Muscle of arm (tissue), 14 donors: ENCODE measurements at places on chromosomes 5 and 9.

DNA sequence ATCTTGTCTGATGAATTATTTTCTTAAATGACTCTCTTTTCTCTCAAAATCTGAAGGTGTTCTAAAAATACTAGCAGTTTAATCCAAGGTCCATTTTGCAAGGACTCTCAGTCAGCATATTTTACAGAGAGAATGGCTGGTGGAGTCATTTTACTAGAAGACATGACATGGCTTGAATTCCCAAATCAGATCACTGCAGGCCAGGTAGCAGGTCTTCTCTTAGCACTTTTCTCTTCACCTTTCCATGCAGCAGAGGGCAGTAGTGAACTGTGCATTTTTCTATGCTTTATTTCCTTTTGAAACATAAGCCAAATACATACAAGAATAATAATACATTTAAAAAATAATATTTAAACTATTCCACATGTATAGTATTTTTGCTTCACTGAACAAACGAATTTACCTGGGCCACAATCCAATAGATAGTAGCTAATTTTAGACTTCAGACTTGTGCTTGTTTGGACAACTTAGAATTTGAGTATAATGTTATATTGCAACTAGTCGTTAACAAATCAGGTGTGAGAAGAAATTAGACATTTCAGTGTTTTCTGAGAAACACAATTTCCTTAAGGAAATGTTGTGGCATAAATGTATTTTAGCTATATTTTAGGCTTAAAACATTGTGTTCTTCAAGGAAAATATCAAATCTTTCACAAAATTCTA, 289.4 kb upstream of the DAB2 start:
- peak; percentile 85 for DNase-seq

DNA sequence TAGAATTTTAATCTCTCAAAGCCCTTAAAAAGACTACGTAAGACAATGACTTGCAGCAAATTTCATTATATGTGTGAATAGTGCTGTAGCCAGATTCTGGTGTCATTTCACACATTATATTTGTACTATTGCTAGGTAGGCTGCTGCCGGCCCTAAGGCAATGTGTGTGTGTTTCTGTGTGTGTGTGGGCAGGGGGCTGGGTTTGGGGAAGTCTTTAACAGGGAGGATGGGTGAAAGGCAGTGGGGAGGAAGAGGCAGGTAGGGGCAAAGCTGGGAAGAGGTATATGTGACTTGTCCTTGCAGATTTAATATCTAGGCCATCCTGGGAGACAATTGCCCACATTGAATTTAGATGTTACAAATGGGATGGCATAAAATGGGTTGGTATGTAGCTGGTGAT, 130.8 kb downstream of the MACIR start:
- no peak for DNase-seq

DNA sequence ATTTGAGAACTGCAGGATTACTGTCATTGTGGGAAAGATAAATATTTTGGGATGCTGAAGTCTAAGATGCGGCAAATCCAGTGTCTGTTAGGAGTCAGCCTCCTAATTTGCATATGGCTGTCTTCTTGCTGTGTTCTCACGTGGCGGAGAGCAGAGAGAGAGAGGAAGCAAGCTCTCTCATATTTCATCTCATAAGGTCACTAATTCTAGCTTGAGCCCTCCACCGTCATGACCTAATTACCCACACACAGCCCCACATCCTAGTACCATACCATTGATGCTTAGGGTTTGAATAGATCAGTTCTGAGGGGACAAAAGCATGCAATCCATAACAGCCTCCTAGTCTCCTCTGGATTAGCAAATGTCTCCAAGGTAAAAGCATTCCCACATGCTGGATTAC, 124.5 kb downstream of the CDH12 start:
- no peak for DNase-seq

DNA sequence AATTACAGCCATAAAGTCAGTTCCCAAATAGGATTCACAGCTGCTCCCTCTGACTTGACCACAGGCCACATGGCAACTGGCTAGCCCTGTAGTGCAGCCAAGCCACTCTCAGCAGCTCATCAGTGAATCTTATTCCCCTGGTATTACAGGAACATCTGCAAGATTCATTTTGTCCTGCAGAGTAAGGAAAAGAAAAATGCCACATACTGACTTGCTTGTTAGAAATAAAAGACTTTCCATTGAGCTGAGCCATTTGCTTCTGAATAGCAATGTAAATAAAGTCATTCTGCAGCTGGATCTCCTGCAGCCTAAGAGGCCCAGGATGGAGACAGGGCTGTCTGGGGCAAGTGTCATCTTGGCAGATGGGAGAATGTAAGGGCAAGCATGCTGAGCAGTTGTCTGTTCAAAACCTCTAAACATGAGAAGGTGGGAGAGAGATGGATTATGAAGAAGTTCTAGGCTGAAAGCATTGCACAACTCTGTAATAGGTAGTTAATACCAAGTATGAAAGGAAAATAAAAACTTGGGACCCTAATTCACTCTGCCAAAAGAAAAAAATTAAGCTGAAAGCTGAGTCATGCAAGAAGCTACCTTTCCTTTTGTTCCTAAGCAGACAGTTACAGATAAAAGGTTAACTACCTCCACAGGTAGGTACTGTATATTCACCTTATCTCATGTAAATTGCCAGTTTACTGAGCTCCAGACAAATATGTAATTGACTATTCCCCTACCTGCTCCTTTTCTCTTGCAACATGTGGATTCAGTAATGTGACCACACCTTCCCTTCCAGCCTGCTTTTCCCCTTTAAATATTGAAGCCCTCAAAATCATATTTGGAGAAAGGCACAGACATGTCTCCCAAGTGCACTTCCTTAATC, 244.4 kb upstream of the RAI14 start:
- peak; percentile 77 for DNase-seq

- peak; percentile 59 for DNase-seq
Observed at GRCh38 chr5:82821846-82822633, 255.2 kb downstream of the TMEM167A start.

- DNase-seq: no peak
Observed at GRCh38 chr9:91655658-91656057, 232.0 kb upstream of the NFIL3 start.

DNA sequence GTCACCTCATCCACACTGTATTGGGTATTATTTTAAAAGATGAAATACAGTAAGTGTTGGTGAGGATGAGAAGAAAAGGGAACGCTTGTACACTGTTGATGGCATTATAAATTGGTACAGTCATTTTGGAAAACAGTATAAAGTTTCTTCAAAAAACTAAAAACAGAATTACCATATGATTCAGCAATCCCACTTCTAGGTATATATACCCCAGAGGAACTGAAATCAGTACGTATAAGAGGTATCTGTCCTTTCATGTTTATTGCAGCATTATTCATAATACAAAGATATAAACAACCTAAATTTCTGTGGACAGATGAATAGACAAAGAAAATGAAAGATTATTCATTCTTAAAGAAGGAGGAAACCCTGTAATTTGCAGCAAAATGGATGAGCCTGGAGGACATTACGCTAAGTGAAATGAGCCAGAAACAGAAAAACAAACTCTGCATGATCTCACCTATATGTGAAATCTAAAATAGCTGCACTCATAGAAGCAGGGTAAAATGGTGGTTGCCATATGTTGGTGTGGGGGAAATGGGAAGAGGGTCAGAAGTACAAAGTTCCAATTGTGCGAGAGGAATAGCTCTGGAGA, 191.6 kb downstream of the TRIM36 start:
- DNase-seq: no peak

DNA sequence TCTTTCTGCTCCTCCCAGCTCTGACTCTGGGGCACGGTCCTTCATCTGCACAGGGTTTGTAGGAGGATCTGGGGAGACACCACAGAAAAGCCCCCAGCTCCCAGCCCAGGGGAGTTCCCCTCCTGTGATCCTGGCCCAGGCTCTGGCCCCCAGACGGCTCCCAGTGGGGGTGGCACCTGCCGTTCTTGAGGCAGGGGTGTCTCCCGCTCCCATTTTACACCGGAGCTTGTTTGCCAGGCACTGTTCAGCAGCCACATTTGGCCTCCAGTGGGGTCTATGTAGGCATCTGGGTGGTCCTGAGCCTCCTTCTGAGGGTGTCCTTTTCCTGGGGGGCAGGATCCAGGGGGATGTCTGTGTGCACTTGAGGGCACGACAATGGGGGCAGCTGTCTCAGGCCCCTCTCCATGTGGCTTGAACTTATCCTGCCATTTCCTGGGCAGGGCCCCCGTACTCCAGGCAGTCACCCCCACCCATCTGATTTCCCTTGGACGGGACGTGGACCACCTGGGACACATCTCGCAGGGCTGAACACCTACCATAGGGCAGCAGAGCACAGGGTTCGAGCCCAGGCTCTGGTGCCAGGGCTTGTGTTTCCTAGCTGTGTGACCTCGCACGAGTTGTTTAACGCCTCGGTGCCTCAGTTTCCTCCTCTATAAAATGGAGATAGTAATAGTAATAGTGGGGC, 275.0 kb upstream of the MVB12B start:
- no peak for DNase-seq

DNA sequence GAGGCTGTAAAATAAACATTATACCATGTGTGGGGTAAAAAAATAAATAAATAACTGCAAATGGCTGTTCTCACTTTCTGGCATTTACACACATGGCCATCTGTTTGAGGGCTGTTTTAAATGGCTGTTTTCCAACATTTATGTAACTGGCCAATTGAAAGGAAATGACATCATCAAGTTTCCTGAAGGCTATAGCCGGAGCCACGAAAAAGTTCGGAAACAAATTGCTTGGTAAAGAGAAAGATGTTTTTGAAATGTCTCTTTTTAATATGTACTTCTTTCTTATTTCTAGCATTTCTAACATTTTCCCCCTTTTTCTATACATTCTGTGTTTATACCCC, 95.4 kb upstream of the DAB2 start:
- peak; percentile 86 for DNase-seq

DNA sequence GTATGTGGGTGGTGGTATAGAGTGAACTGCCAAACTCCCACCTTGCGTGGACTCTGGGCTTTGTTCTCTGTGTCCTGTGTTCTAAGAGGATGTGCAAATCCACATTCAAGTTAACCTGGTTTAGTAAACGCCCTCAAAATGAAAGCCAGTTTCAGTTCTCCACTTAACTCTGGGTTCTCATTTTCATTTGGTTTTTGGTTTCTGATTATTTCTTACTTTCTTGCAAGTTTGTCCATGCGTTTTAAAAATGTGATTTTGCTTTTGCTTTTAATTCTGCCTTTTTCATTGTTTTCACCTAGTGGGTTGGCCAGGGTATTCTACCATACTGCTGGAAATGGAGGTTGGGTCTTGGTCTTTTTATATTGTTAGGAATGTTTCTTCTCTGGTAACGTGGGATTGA, 38.2 kb downstream of the GALNT10 start:
- DNase-seq: no peak

DNA sequence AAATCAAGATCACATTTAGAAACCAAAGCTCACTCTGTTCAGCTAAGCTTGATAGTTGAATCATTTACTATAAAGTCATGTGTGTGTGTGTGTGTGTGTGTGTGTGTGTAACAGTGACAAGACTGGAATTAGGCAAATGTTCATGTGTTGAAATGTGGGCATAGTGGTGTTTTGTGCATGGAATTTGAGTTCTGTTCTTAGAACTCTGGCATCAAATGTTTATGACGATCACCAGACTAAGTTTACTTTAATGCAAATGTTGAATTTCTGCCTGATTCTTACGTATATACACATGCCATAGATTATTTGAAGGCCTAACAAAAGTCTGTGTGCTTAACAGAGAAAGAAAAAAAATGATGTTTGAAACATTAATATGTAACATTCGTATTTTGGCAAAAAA, 72.8 kb upstream of the COL5A1 start:
- DNase-seq: no peak

DNA sequence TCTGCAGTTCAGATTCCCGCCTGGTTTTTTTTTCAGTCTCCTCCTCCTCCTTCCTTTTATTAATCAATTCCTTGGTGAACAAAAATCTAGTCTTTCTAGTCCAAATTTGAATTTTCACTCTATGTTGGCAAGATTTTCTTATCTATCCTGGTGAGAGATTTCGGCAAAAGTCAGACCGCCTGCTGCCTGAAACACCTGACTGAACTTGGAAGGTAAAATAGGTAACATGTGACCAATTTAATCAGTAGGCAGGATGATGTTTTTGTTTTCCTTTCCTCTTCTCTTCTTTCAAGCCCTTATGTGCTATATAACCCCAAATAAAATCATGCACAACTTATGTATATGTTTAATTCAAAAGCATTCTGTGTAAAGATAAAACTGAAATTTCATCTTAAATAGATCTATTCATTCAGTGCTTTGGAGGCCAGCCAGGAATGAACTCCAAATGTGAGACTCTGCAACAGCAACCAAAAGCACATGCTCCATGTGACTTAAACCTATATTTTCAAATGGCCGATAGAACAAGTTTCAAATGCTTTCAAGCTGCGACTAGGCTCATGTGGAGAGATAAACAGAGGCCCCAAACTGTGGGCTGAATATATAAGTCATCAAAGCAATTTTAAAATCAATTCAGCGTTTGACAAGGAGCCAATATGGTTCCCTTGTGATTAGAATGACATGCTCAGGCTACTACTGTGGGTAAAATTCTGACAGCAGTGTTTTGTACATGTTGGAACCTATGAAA, 100.4 kb upstream of the SEMA6A start:
- DNase-seq: peak; percentile 31

GRCh38 chr5:74693191-74693590, 8.2 kb downstream of the HEXB start:
- DNase-seq: no peak

GRCh38 chr9:90078988-90079421, 474.2 kb downstream of the GADD45G start:
- no peak for DNase-seq
